HS-27A (cell line): ENCODE measurements at places on chromosomes 2 and 18.

GRCh38 chr2:111216811-111217652 is 96.3 kb downstream of the BCL2L11 start:
- DNase-seq = no peak

GRCh38 chr2:53075760-53076159 is 691.8 kb upstream of the CHAC2 start:
- no peak for DNase-seq

GRCh38 chr2:113898081-113898480 is 8.2 kb downstream of the ACTR3 start:
- no peak for DNase-seq

GRCh38 chr2:240098349-240098748 is 37.8 kb downstream of the COPS9 start:
- no peak for DNase-seq

DNA sequence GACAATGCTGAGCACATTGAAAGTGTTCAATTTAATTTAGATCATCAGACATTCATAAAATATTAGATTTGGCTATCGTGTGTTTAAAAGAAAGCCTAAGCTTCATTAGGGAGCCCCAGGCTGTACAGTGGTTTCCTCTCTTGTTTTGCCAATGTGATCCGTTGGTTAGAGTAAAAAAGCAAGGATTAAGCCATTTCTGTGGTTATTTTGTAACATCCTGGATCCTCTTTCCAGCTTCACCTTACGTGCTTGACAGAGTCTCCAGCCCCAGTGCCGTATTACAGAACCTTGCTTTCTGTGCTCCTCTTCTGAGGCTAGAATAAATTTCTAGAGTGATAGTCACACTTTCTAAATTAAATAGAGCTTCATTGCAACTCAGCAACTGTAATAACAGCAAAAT is 289.3 kb upstream of the LINC00305 start:
- DNase-seq = no peak

- no peak for DNase-seq
Measured at GRCh38 chr2:68714866-68715265, 19.7 kb upstream of the ARHGAP25 start.

- no peak for DNase-seq
Measured at GRCh38 chr2:156087875-156088274, 244.6 kb downstream of the NR4A2 start.

GRCh38 chr2:181364492-181365170 is 92.6 kb upstream of the ITGA4 start:
- no peak for DNase-seq

GRCh38 chr2:133821107-133821760 is 253.0 kb upstream of the NCKAP5 start:
- no peak for DNase-seq

DNA sequence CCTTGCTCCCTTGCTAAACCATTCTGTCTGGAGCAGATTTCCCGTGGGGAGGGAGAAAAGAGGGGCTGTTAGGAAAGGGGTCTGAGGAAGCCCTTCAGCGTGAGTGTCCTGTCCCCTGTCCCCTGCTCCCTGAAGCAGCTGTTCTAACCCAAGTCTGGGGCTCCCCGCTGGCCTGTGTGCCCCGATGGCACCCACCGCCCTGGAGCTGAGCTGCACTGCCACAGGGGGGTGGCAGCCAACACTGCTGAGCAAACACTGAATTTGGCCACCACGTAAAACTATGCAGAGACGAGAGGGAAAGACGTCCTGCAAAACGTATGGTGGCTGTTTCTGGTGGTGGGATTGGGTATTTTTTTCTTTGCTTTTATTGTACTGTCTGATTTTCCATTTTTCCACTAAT is 17.9 kb downstream of the KCNG2 start:
- DNase-seq = no peak

- no peak for DNase-seq
Measured at GRCh38 chr2:28802975-28803429, 7.6 kb upstream of the SPDYA start.

- DNase-seq = no peak
Measured at GRCh38 chr2:12083713-12084419, 337.4 kb downstream of the LPIN1 start.

- no peak for DNase-seq
Measured at GRCh38 chr2:57313678-57314077, 732.9 kb upstream of the VRK2 start.

DNA sequence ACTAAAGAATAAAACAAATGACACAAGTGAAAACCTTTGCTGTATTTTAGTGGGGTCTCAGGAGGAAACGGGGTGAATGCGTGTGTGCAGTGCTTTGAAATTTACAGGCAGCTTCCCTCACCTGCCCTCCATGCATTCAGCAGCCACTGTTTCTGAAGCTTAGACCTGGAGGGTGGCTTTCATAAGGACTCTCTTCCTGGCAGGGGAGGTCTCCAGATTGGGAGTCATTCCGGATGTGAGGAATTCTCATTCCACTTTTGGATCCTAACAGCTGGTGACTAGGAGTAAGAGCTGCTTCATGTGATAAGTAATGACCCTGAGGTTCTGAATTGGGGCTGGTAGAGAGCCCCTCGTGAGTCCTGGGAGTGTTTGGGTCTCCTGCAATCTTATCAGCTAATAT is 192.5 kb downstream of the SH3BP4 start:
- no peak for DNase-seq

- no peak for DNase-seq
Measured at GRCh38 chr2:183195397-183195796, 71.2 kb downstream of the NUP35 start.

GRCh38 chr2:234669621-234670020 is 172.7 kb upstream of the ARL4C start:
- no peak for DNase-seq

DNA sequence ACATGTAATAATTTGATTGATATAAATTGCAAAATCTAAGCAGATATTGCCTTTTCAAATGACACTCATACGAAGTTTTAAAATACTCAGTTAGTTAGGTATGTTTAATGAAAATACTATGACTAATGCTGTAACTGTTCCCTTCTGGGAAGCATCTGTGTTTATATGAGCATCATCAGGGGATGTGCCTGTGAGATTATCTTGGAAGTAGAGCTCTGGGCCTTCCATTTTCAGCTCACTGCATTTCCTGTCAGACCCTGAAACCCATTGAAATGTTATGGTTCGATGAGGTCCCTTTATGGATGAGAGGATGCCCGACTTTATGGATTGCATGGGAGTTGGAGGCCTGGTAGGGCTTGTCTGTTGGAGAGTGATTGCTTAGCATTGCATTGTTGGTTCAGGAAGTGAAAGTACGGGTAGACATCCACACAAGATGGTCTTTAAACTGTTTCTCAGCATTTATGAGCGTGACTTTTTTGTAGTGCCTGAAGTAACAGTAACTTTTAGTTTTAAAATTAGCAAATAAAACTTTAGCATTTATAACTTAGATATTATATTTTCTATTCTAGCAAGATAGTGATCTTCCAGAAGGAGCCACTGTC is 28.7 kb downstream of the ELP2 start:
- DNase-seq = peak; percentile 31

DNA sequence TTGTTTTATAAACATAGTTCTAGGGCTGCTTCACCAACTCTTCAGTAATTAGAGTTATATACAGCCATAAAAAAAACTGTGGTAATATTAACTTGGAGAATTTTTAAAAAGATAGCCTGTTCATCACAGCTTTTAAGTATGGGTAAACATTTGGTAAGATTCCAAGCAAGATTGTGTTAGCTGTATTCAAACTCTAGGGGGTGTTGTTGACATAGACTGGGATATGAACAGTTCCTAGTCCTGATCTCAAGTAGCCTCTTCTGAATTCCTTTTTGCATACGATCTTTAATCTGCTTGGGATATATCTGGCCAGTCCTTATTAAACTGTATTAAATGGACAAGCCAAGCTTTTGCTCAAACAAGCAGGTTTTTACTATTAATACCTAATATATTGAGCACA is 13.4 kb downstream of the NOP58 start:
- no peak for DNase-seq

DNA sequence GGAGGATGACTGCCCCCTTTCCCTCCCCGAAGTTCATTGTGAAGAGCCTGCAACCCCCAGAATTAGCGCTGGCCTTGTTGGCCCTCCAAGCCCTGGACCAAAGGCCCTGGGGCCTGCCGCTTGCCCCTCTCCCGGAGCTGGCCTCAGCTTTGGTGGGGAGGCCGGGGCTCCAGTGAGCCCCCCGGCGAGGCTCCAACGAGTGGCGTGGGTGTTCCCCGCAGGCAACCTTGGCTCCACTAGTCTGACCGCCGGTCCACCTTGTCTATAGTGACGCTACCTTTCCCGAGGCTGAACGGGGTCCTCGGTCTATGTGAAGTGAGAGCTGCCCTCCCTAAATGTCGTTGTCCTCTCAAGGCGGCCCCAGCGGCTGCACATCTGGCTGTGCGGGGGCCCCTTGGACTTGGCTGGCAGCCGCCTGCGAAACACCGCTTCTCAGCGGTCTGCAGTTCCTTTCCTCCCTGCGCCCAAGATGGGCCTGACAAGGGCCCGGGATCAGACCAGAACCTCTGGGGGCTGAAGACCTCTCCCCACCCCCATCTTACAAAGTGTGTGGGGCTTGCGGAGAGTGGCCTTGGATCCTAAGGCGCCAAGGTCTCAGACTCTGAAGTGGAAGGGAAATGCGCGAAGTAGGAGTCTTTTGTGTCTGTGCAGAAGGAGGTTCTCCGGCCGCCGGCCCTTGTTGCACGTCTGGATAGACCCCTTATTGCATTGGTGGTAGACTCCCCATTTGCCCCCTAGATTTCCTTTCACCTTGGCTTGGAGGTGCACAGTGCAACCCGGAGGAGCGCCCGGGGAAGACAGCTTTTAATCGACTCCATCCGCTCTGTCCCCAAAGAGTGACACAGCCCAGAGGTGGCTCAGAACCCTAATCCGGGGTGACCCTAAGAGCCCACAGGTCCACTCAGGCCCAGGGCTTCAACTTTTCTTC is 3.9 kb upstream of the HOXD10 start:
- DNase-seq = no peak
